ENCODE measurements at places on chromosomes 5 and 9. TPM values are rescaled to one million over a fixed set of nuclear protein-coding genes. Genes with fewer than 3 reads are reported as not detected.

IL31RA gene
- not detected for total RNA-seq

CATSPER3 gene
- 0.68 TPM for total RNA-seq

TBC1D2 gene
- 64.3 TPM for total RNA-seq

IGIP gene
- 17.7 TPM for total RNA-seq

PCDHA12 gene
- 6.6 TPM for total RNA-seq

LVRN gene
- total RNA-seq, result 1.3 TPM

DBH gene
- total RNA-seq, result not detected

GRCh38 chr5:54832045-54832444 lies 153.3 kb downstream of the ESM1 start:
- no peak for DNase-seq
- no peaks in the 10 kb centered on the region for H3K36me3 ChIP-seq
- peaks cover 18% of the 10 kb centered on the region for H3K4me1 ChIP-seq
- H3K27me3 ChIP-seq, result no peaks in the 10 kb centered on the region
- no peak overlapping the region for H3K27ac ChIP-seq

- no peaks in the 10 kb centered on the region for H3K4me1 ChIP-seq
- H3K27me3 ChIP-seq, result no peaks in the 10 kb centered on the region
- no peak overlapping the region for H3K27ac ChIP-seq
- no peak overlapping the region for H3K4me3 ChIP-seq
Measured at GRCh38 chr9:5543875-5544702, 33.8 kb downstream of the PDCD1LG2 start.

GRCh38 chr5:54889826-54890225 lies 95.6 kb downstream of the ESM1 start:
- no peaks in the 10 kb centered on the region for H3K4me1 ChIP-seq
- peaks cover 11% of the 10 kb centered on the region for H3K27me3 ChIP-seq
- no peaks in the 10 kb centered on the region for H3K36me3 ChIP-seq
- H3K4me3 ChIP-seq, result no peak overlapping the region
- DNase-seq, result no peak
- no peak overlapping the region for H3K27ac ChIP-seq

- H3K4me1 ChIP-seq, result peaks cover 25% of the 10 kb centered on the region
- DNase-seq, result no peak
- no peaks in the 10 kb centered on the region for H3K36me3 ChIP-seq
- no peak overlapping the region for H3K4me3 ChIP-seq
- H3K27ac ChIP-seq, result no peak overlapping the region
Measured at GRCh38 chr9:134647359-134648080, 5.9 kb downstream of the COL5A1 start.

DNA sequence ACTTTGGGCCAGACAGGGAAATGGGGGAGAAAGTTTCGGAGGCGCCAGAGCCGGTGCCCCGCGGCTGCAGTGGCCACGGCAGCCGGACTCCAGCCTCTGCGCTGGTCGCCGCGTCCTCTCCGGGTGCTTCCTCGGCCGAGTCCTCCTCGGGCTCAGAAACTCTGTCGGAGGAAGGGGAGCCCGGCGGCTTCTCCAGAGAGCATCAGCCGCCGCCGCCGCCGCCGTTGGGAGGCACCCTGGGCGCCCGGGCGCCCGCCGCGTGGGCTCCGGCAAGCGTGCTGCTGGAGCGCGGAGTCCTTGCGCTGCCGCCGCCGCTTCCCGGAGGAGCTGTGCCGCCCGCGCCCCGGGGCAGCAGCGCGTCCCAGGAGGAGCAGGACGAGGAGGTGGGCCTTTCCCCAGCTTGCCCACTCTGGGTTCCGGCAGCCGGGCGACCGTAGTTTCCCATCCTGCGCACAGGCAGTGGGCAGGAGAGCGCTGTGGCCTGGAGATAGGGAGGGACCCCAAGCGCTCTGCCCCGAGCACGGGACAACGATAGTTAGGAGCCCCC lies 516 bp downstream of the MAST4 start:
- no peak for DNase-seq
- H3K27ac ChIP-seq, result peak overlapping the region; percentile 56
- no peaks in the 10 kb centered on the region for H3K36me3 ChIP-seq
- peaks cover 20% of the 10 kb centered on the region for H3K4me1 ChIP-seq

DNA sequence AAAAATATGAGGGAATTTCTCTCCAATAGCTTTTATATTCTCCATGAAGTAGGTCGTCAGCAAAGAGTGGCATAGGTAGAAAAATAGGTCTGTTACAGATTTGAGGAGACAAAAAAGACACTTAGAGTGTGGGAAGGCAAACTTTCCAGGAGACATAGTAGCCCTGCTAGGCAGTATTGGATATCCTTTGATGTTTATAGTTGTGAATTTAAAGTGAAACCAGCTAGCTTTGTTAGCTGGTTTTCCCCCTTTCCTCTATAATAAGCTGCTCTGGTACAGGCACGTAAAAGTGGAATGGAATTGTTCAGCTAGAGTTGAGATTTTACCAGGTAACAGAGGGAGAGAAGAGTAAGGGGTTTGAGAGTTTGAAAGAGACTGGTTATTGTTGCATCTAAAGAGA lies 17.1 kb upstream of the APC start:
- H3K36me3 ChIP-seq, result no peaks in the 10 kb centered on the region
- no peak for DNase-seq
- no peaks in the 10 kb centered on the region for H3K27me3 ChIP-seq
- no peak overlapping the region for H3K4me3 ChIP-seq

DNA sequence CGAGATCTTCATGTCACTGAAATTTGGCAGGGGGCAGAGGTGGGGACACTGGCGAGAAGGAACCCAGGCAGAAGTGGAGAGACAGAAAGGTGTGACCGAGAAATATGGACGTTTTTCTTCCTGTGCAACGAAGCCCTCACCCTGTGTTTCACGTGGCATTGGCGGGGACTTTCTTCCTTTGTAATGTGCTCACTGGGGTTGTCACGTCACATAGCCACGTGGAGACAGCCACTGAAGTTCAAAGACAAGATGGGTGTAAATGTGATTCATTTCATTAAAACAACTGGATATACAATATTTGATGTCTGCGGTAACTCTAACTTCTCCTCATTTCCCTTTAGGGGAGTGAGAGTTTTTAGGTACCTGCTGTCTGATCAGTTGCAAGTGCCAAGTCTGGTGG lies 225.7 kb downstream of the FSTL4 start:
- H3K4me1 ChIP-seq, result no peaks in the 10 kb centered on the region
- H3K27me3 ChIP-seq, result no peaks in the 10 kb centered on the region
- H3K36me3 ChIP-seq, result no peaks in the 10 kb centered on the region
- H3K4me3 ChIP-seq, result no peak overlapping the region
- H3K27ac ChIP-seq, result no peak overlapping the region

DNA sequence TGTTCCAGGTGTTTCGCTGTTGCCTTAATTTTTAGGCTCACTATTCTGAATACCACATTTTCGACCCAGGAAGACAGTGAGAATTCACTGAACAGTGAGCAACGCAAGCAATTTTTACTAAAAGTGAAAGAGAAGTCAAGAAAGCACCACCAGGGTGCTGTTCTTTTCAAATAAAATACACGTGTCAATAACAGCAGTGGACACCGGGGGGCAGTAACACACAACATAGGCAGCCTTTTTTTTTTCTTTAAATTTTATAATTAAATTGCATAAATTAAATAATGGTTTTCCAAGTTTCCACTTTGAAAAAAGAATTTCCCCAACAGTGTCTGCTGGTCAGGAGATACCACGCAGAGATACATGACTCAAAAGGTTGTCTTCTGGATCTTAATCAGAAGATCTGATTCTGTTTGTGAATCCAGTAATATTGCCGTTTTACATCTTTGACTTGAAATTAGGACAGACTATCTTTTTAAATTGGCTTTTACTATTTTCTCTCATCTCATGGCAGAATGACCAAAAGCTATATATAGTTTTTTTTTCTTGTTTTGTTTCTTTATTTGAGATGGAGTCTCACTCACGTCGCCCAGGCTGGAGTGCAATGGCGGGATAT lies 47.1 kb upstream of the SH3GL2 start:
- DNase-seq, result no peak
- no peaks in the 10 kb centered on the region for H3K27me3 ChIP-seq
- H3K36me3 ChIP-seq, result no peaks in the 10 kb centered on the region
- H3K4me3 ChIP-seq, result no peak overlapping the region

DNA sequence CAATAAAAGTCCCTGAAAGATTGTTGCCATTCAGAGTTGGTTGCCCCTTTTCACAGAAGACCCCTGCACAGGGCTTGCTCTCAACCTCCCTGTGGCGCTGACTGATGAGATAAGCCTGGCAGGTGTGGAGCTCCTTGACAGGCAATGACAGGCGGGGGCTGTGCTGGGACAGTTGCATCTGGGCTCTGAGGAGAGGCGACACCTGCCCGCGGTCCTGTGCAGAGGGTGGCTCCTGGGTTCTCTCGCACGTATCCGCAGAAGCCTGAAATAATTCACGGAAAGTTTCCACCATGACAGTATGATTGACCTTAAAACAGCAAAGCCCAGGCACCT lies 19.8 kb upstream of the EXOC3 start:
- H3K27ac ChIP-seq, result no peak overlapping the region
- no peak overlapping the region for H3K4me3 ChIP-seq
- DNase-seq, result no peak
- peaks cover 2% of the 10 kb centered on the region for H3K36me3 ChIP-seq
- no peaks in the 10 kb centered on the region for H3K4me1 ChIP-seq

GRCh38 chr9:16192403-16193017 lies 639.7 kb downstream of the CCDC171 start:
- H3K4me1 ChIP-seq, result peaks cover 6% of the 10 kb centered on the region
- no peak overlapping the region for H3K4me3 ChIP-seq
- H3K27ac ChIP-seq, result no peak overlapping the region
- H3K27me3 ChIP-seq, result no peaks in the 10 kb centered on the region
- no peak for DNase-seq
- H3K36me3 ChIP-seq, result no peaks in the 10 kb centered on the region
